ENCODE measurements at places on chromosomes 4 and X. TPM values are rescaled to one million over a fixed set of nuclear protein-coding genes. Genes with fewer than 3 reads are reported as not detected.

Gene DACH2
- 0.27 TPM for total RNA-seq

Gene GNRHR
- total RNA-seq, result not detected

Gene RS1
- not detected for total RNA-seq

Gene HPSE
- total RNA-seq, result 1.3 TPM

Gene PABPC1L2A
- total RNA-seq, result not detected

Gene PABPC4L
- 1.1 TPM for total RNA-seq

Gene TMEM31
- not detected for total RNA-seq

Data from kidney epithelial cell (primary cell).